T-helper 2 cell treated with Interferon-gamma antibody and Interleukin-4, amounts not matched to agents 100 ng/mL and 5 ng/mL, for 36 hours (primary cell): ENCODE measurements at places on chromosomes 12 and 14. TPM values are rescaled to one million over a fixed set of nuclear protein-coding genes. Genes with fewer than 3 reads are reported as not detected.

The RFLNA gene
- total RNA-seq = not detected in 2 replicates

The KLRD1 gene
- total RNA-seq = 0.50 and 0.70 TPM in 2 replicates

The ERP27 gene
- total RNA-seq = 12.2 and 13.3 TPM in 2 replicates

The C12orf75 gene
- 300 and 311 TPM in 2 replicates for total RNA-seq

The NDRG2 gene
- total RNA-seq = 5.6 and 6.2 TPM in 2 replicates

The OS9 gene
- 137 and 138 TPM in 2 replicates for total RNA-seq
